CD4-positive, alpha-beta T cell treated with Interleukin-17A for 1 hour (primary cell): ENCODE measurements at places on chromosomes 5 and 9.

GRCh38 chr5:32686799-32687498 lies 24.2 kb upstream of the NPR3 start:
- DNase-seq: no peak

DNA sequence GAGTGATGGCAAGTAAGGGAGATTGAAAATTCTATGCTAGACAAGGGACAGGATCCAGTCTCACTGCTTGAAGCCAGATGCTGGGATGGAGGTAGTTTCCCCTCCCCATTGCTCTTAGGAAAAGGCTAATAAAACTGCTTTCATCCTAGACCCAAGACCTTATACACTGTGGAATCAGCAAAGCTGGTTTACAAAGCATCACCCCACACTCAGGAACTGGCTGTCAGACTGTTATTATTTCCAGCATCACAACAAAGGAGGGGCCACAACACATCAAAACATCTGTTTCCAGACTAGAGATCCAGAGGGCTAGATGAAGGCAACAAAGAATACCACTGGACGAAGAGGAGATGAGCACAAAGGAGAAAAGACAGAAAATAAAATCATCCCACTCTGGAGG lies 364.6 kb upstream of the PTGER4 start:
- DNase-seq: no peak

- DNase-seq: no peak
Observed at GRCh38 chr5:51517838-51518237, 134.6 kb downstream of the ISL1 start.

GRCh38 chr5:123611406-123611709 lies 99.4 kb downstream of the CSNK1G3 start:
- no peak for DNase-seq

DNA sequence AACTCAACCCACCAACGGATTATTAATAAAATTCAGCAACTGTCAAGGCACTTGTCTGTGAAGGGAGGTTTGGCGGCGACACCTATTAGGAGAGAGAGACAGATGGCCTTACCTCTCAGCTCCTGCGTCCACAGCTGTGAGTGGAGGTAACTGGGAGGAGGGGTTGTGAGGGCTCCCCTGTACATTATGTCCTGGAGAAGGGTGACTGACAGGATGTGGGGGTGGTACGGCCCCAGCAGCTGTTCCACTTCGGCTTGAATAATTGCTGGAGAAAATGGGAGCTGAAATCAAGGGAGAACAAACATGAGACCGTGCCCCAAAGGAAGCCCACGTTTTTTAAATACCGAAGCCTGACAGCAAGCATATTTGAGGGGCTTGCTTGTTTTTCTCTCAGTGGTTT lies 353.5 kb upstream of the RFX3 start:
- no peak for DNase-seq

GRCh38 chr5:96318569-96319110 lies 114.4 kb downstream of the PCSK1 start:
- DNase-seq: no peak

- no peak for DNase-seq
Observed at GRCh38 chr5:34667705-34668104, 11.6 kb downstream of the RAI14 start.

- DNase-seq: peak; percentile 78
Observed at GRCh38 chr9:136965771-136966484, 11.4 kb upstream of the PTGDS start.

- DNase-seq: no peak
Observed at GRCh38 chr9:118578467-118578866, 790.8 kb downstream of the BRINP1 start.

DNA sequence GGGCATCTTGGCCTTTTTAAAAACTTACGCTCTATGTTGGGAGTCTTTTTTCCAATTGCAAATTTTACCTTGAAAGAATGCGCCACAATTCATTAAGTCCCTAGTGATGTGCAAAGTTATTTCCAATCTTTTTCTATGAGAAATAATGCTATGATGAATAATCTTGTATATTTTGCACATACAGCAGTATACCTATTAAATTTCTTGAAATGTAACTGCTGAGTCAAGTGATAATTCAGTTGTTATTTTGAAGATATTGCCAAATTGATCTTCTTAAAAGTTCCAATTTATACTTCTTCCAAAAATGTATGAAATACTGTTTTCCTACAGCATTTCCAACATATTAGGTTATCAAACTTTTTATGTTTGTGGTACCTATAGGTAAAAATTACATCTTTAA lies 92.8 kb upstream of the PPP2R2B start:
- no peak for DNase-seq

GRCh38 chr9:118992813-118993794 lies 376.1 kb downstream of the BRINP1 start:
- no peak for DNase-seq

DNA sequence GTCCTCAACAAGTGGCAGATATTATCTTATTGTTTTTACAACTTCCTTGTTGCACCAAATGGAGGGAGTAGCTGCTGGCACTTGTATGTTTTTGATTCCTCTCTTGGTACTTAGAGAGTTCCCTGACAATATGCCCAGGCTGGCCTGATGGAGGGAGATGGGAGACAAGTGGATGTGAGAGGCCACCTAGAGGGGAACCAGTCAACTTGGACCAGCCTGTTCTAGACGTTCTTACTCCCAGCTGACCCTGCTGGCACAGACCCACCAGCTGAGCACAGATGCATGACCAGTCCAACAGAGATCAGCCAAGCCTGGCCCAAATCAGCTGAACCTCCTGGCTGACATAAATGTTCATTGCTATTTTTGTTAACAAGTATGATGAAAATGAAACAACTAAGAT lies 60.9 kb upstream of the GDNF start:
- no peak for DNase-seq

DNA sequence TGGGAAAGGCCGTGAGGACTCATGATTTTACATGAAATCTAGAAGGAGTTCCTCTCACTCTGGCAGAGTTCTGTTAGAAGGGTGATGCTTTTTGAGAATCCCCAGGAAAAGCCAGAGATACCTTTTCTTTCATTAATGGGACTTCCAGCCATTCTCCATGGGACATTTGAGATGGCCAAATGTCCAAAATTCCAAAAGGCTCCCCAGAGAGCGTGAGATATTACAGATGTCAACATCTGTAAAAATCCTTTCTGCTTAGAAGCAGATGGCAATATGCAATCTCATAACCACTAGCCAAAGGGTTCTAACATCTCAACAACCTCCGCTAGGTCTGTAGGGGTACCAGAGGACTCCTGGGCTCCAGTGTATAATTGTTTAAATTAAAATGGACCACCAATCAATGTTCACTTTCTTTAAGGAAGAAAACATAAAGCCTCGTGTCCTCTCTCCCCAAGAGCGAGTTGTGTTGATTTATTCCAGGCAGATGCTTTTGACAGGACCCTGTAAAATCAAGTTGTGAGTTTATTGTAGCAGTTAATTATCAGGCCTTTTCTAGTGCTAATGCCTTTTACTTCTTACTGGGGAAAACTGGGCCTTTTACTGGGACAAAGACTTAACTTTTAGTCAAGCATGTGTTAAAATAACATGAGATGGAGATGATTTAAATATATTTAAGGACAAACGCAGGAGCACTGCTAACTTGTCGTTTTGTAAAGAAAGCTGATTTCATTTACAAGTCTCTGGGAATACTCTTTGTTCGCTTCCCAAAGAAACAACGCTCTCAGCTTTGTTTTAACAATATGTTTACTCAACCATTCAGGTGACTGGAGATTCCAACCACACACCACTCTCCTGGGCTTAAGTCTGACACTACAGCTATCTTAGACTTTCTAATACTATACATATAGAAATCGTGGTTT lies 4.8 kb downstream of the GAS1 start:
- no peak for DNase-seq

- no peak for DNase-seq
Observed at GRCh38 chr9:98310752-98311392, 55.4 kb upstream of the TBC1D2 start.

DNA sequence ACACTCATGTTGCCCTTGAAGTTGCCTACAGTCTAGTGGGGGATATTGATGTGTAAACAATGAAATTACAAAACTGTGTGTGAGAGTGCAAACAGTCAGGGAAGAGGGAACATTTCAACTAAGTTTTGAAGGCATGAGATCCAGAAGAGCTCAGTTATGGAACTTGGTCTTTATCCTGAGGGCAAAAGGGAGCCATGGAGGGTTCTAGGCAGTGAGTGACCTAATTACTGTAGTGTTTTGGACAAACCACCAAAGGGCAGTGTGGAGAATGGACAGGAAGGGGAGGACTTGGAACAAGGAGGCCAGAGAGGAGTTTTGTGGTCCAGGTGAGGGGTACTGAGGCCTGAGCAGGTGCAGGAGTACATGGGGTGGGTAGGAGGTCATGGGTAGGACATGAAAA lies 143.7 kb upstream of the SMIM23 start:
- DNase-seq: no peak

- DNase-seq: no peak
Observed at GRCh38 chr9:128805661-128806060, 12.6 kb upstream of the ENDOG start.

- no peak for DNase-seq
Observed at GRCh38 chr9:131062969-131063368, 33.4 kb upstream of the AIF1L start.

DNA sequence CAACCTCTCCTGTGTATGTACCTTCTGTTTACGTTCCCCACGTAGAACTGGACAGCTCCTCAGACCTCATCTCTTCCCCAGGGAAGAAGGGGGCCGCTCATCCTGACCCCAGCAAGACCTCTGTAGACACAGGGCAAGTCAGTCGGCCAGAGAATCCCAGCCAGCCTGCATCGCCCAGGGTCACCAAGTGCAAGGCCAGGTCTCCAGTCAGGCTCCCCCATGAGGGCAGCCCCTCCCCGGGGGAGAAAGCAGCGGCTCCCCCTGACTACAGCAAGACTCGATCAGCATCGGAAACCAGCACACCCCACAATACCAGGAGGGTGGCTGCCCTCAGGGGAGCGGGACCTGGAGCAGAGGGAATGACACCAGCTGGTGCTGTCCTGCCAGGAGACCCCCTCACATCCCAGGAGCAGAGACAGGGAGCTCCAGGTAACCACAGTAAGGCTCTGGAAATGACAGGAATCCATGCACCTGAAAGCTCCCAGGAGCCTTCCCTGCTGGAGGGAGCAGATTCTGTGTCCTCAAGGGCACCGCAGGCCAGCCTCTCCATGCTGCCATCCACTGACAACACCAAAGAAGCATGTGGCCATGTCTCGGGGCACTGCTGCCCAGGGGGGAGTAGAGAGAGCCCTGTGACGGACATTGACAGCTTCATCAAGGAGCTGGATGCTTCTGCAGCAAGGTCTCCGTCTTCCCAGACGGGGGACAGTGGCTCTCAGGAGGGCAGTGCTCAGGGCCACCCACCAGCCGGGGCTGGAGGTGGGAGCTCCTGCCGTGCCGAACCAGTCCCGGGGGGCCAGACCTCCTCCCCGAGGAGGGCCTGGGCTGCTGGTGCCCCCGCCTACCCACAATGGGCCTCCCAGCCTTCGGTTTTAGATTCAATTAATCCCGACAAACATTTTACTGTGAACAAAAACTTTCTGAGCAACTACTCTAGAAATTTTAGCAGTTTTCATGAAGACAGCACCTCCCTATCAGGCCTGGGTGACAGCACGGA lies 86.7 kb downstream of the GOLPH3 start:
- DNase-seq: no peak

DNA sequence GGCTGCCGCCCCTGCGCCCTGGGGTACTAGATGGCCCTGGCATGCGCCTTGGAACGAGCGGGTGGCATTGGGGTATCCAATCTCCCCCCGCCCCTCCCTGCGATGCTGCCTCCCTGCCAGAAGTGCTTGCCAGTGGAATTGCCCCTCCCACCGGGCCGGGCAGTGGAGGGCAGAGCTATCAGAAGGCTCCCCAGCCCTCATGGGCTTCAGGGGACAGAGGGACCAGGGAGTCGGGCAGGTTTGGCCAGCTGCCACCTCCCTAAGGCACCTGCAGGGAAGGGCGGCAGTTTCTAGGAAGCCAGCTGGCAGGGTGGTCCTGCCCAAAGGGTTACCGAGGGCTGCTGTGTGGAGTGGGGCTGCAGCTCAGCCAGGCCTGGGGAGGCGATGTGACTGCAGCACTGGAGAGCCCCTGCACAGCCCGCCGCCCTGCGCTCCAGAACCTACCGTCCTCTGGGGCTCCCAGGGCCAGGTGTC lies 52.8 kb upstream of the EGFL7 start:
- DNase-seq: no peak

- no peak for DNase-seq
Observed at GRCh38 chr9:111040494-111040893, 2.2 kb upstream of the LPAR1 start.

DNA sequence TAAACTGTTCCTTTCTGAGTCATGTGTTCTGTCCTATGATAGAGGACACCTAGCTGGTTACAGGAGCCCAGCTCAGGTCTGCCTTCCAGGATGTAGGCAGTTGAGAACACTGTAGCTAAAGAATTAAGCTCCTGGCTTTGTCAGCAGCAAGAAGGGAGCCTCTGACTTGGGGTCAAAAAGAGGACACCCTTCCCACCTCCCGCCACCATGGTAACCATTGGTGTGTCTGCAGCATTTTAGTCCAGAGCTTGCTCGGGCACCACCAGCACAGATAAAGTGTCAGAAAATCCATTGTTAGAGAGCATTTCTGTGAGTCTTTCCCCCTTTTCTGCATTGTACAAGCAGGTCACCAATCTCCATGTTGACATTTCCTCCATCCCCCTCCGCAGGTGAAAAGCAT lies 181.7 kb downstream of the DOCK8 start:
- DNase-seq: no peak

- no peak for DNase-seq
Observed at GRCh38 chr9:121298016-121298538, 30.1 kb downstream of the GSN start.

- no peak for DNase-seq
Observed at GRCh38 chr9:120453792-120454191, 126.2 kb downstream of the CDK5RAP2 start.

DNA sequence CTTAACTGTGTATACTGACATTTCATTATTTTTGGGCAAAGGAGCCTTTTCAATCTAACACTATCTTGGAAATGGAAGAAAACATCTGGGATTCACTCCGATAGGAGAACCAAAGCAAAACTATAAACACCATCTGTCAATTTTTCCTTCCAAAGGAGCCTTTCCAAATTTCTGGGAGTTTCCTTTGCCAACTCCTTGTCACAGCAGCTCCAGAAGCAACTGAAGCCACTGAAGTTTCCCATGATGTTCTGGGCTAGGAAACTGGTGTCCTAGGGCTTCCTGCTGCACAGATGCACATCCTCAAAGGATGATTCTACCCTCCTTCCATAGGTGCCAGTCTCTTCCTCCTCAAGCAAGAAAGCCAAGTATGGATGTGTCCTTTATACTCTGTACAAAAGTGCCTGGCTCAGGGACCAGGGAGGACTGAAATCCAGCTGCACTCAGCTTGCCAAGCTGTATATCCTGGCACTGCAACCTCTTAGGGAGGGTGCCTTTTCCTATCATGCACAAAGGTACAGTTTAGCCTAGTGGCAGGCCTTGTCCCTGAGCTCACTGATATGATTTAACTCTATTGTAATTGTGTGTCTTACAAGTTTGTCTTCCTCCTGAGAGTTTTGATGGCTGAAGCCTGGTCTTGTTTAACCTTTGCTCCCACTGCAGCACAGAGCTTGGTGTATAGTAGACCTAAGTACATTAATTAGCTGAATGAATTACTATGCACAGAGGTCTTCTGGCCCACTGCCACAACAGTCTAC lies 8.4 kb upstream of the UBAP1 start:
- DNase-seq: no peak
